CD4-positive, alpha-beta T cell treated with Interleukin-21 for 1 hour (primary cell): ENCODE measurements at places on chromosomes 7 and 10.

- DNase-seq: no peak
These were observed 106.0 kb downstream of the CXCL12 start for GRCh38 chr10:44278837-44279324.

- no peak for DNase-seq
These were observed 6.0 kb downstream of the CLDN15 start for GRCh38 chr7:101231644-101232043.

DNA sequence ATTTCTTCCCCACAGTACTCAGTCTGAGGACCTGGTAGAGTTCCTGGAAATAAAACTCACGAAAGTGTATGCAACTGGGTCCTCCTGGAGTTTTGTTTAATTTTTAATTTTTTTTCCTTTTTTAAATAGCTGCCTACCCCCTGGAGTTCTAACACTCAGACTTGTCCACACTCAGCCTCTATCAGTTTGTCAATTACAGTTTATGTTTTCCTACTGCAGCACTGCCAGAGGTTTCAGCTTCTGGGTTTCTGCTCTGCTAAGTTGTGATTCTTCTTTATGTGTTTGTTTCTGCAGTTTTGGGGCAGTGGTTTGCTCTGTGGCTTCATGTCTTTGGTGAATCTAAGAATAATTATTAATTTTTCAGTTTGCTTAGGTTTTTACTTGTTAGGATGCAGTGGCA is 59.2 kb downstream of the TBC1D12 start:
- no peak for DNase-seq

GRCh38 chr10:112959207-112959838 is 9.3 kb downstream of the TCF7L2 start:
- no peak for DNase-seq

- DNase-seq: no peak
These were observed 35.4 kb downstream of the CPED1 start for GRCh38 chr7:121023683-121024511.

DNA sequence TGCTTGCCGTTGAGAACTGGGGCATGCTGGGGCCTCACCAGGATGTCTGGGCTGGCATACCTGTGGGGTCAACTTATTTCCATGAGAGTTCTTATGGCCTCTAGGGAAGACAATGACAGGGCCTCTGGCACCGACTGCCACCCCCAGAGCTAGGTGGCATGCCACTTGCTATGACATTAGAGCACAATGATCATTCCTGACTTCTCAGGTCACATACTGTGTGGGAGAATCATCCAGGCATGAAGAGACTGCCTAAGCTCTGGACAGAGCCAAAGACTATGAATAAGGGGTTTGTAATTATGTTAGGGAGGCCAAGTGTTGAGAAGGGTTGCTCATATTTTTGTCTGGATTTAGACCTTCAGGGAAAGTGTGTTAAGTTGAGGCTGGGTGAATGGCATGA is 97.5 kb downstream of the PTPN20 start:
- no peak for DNase-seq

DNA sequence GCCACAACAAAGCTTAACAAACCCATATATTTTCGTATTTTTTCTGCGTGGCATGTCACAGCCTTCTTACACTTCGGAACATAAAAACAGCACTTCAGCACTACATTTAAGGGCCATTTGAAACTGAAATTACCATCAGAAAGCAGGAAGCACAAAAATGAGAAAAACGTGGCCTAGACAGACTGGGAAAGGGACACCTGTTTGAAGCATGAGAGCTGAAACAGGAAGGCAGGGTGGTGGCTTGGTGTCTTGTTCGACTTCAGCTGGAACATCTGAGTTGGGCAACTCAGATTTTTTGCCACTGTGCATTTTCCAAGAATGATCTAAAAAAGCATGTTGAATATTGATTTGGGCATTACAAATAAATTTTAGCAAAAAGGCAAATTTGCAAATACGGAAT is 243.2 kb downstream of the ELMO1 start:
- DNase-seq: no peak

DNA sequence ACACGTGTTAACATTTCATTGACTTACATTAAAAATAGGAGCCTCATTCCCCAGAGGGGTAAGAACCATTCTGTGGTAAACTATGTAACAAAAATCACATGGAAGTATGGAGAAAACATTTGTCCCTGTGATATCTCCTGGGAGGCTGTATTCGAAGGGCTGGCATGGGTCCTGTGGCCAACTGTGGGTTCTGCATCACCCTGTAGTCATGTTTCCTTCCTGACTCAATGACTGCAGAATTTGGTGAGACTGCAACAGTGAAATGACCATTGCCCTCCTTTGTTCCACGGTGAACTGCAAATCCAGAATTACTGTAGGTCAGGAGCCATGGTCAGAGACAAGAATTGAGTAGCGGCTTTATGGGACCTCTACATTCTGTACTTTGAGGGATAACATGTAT is 3.6 kb upstream of the ZEB1 start:
- DNase-seq: no peak

- no peak for DNase-seq
These were observed 21.0 kb downstream of the TM9SF3 start for GRCh38 chr10:96565774-96566173.

- no peak for DNase-seq
These were observed 21.3 kb downstream of the CALML3 start for GRCh38 chr10:5545778-5546710.

DNA sequence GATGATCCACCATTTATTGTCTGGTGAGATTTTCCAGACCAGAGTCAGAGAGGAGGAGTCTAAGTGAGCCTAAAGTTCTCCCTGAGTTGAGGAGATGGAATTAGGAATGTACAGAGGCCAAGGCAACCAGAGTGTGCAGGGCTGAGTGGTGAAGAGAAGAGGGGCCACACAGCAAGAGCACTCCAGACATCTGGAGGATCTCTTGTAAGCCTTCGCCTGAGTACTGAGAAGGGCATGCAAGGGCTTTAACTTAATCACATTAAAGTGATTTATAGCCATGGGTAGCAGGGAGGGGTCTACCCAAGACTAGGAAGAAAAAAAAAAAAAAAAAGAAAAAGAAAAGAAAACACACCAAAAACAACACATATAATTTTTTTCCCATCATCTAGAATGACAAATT is 1190.4 kb downstream of the GATA3 start:
- no peak for DNase-seq

- peak; percentile 65 for DNase-seq
These were observed 13.9 kb downstream of the ARHGAP19 start for GRCh38 chr10:97278491-97278989.

DNA sequence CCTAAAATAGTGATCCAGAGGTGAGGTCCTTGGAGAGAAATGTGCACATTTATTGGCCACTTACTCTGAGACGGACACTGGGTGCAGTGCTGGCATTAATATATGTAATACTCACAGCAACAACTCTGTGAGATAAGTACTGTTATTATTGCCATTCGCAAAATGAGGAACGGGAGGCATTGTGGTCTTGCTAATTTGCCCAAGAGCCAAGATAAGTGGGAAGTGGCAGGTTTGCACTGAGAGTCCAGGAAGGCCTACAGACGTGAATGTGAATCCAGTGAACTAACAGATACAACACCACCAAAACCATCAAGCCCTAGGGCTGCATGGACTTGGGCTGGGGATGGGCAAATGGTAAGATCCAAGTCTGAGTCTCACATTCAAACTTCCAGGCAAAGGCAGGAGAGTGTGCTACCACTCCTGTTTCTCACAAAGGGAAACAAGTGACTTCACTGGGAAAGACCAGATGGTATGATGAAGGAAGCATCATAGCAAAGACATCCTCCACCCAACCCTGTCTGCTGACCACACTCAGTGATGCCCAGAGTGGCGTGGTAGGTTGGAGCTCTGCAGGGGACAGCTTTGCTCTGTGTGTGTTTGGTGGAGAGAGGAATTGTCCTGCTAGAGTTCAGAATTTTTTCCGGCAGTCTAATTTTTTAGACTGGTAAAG is 19.2 kb downstream of the TMEM273 start:
- DNase-seq: no peak

DNA sequence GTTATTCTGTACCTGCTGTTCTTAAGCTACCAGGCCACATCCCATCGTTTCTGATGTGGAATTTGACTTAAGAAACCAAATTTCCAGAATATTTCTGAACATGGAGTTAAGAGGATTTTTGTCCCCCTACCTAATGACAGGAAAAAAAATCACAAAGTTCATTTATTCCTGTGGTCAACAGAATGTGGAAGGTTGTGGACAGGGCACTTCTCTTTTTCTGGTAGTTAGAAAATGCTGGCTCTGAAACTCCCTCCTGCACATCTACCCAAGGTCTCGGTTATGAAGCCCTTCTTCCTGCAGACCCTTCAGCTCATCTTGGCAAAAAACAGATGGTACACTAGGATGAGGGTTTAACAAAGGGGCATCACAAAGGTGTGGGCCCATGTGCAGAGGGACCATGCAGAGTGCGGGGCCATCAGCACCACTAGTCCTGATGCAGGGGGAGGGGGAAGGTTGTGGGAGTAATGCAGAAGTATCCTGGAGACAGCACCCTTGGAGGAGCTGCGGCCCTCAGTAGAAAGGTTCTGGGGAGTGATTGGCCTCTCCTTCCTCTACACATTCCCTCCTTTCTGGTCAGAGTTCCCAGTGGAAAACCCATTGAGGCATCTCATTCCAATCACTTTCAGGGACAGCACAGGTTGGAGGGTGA is 9.8 kb downstream of the ALOX5 start:
- no peak for DNase-seq

DNA sequence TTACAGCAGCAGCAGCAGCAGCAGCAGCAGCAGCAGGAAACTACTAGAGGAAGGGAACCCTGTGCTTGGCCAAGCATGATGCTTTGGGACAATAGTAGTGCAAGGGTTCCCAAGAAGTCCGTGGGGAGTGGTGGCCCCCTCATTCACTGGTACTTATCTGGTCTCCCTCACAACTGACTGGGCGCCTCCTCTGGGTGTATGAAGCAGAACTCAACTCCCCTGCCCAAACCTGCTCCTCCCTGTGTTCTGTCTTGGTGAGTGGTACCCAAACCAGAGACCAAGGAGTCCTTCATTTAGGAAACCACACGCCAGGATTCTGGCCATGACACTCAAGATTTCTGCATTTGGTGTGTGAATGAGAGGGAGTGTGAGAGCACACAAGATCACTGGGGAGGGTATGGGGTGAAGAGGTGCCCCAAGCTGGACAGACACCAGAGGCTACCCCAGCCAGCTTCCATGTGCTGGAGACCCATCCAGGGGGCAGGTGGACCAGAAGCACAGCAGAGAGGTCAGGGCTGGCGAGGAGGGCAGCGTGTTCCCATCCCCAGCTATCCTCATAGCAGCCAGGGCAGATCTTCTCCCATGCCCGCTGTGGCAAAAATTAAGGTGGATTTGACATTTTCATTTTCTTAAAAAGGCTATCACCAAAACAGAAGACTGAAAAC is 10.6 kb upstream of the ZNF777 start:
- DNase-seq: no peak

DNA sequence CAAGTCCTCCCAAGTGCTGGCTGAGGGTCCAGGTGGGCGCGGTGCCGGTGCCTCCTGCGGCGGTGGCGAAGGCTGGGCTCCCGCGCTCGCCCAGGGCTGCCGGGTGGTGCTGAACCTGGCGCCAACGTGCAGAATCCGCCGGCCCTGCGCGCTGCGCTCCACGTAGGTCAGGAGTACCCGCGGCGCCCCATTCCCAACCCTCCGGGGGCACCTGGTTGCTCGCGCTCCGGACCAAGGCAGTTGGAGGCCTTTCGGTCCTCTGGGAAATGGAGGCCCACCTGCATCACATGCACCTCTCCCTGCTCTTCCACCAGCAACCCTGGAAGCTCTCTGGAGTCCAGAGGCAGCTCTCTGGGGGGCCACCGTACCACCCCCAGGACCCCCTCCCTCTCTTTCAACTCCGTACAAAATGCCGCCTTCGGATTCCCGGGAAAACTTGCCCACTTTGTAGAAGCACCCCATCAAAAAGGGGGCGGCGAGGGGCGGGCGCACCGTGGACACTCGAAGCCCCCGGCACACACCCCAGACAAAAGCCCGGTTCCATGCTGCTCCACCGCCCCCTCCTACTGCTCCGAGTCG is 745 bp downstream of the SLC16A9 start:
- no peak for DNase-seq

- DNase-seq: no peak
These were observed 48.0 kb upstream of the KIF5B start for GRCh38 chr10:32104181-32104580.

- DNase-seq: no peak
These were observed 256.1 kb downstream of the ZMYND11 start for GRCh38 chr10:391305-391704.

- no peak for DNase-seq
These were observed 80.6 kb downstream of the TRRAP start for GRCh38 chr7:98958968-98959367.

GRCh38 chr7:5448378-5449037 is 24.9 kb upstream of the TNRC18 start:
- no peak for DNase-seq

- no peak for DNase-seq
These were observed 20.4 kb downstream of the BCCIP start for GRCh38 chr10:125843603-125844329.

GRCh38 chr10:6464862-6465430 is 115.1 kb downstream of the PRKCQ start:
- no peak for DNase-seq

GRCh38 chr10:61944410-61945147 is 43.1 kb downstream of the ARID5B start:
- DNase-seq: no peak
